ENCODE measurements at places on chromosomes 1 and 21.

GRCh38 chr1:3630161-3630611 lies 5.4 kb downstream of the TPRG1L start:
- DNase-seq = no peak

- DNase-seq = no peak
Observed at GRCh38 chr1:145997718-145998023, 1.3 kb upstream of the TXNIP start.

GRCh38 chr1:50548243-50548642 lies 125.0 kb upstream of the DMRTA2 start:
- DNase-seq = no peak

DNA sequence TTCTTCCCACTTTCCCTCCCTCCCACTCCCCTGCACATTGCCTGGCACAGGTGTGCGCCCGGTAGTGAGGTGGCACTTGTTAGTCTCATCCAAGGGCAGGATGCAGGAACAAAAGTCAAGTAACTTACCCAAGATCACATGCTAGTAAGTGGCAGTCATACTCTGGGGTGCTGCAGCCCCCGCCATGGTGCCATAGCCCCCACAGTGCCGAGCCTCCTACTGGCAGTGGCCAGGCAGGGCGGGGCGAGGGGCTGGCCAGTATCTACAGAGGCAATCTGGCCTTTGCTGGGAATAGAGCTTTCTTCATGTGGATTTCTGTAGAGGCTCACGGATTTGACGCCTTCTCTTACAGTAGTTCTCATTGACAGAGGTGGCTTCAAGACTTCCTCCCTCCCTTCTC lies 26.9 kb downstream of the H6PD start:
- DNase-seq = no peak

DNA sequence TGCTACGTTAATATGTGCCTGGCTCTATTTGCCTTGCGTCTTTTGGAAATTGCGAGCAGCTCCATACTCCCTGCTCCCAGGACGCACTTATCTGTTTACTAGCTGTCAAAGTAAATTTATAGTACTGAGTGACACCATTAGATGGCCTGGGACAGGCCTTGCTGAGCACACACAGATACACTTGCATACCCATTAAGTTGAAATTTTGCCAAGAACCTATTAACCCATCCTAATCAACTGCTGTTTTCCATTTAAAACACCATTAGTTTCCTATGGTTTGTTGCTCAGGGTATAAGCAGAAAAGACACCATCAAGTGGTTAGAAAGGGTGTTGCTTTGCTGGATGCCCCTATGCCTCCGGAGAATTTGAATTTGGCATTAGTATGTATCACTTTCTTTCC lies 187.3 kb downstream of the SLC44A5 start:
- no peak for DNase-seq

- no peak for DNase-seq
Observed at GRCh38 chr1:43986712-43987111, 4.7 kb upstream of the CCDC24 start.

DNA sequence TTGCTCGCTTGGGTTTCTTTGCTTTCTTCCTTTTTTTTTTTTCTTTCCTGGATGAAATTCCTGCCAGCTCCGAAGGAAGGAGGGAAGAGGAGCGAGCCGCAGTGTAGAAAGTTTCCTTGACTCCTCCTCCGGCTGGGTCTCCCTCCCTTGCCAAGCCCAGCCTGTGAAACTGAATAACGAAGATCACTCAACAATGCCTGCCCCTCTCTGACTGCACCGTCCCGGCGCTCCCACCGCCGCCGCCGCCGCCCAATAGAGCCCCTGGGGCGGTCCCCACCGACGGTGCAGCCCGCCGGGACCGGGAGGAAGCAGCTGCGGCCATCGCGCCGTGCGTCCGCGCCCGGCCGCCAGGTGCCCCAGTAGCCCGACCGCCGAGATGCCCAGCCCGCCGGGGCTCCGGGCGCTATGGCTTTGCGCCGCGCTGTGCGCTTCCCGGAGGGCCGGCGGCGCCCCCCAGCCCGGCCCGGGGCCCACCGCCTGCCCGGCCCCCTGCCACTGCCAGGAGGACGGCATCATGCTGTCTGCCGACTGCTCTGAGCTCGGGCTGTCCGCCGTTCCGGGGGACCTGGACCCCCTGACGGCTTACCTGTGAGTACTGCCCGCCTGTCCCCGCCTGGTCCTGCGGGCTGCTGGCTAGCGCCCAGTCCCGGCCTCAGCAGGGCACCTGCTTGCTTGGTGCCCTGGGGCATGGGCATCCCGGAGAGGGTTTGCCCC lies at the start of gene LGR6:
TSS of gene LGR6 (plus strand) at position 186 of the 714 bp plus-strand sequence. CDS start at position 377, 191 bp downstream.
- no peak for DNase-seq

GRCh38 chr1:222095606-222096475 lies 354.0 kb upstream of the DUSP10 start:
- DNase-seq = peak; percentile 31

GRCh38 chr21:36452281-36452825 lies 27.6 kb downstream of the CLDN14 start:
- DNase-seq = no peak

GRCh38 chr1:66852870-66853269 lies 51.8 kb upstream of the INSL5 start:
- DNase-seq = no peak

GRCh38 chr1:110771245-110772022 lies 96.7 kb upstream of the KCNA3 start:
- DNase-seq = no peak

DNA sequence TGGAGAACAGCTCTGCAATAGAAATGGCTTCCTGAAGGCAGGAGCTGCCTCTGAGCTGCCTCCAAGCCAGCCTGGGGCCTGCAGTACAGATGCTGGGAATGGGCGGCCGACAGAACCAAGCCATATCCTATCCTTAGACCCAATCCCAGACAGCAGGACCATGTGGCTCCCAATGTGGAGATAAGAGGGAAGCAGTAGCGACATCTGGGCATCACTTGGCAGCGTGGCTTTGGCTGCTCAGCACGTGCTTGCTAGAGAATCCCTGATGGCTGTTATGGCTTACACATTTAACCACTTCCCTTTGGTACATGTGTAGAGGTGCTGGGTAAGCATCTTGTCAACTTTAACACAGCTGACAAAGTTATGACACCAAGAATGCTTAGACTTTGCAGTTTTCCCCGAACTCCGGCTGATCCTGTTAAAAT lies 87.7 kb downstream of the MAN1C1 start:
- DNase-seq = no peak

- no peak for DNase-seq
Observed at GRCh38 chr1:184610876-184611595, 143.6 kb downstream of the EDEM3 start.

DNA sequence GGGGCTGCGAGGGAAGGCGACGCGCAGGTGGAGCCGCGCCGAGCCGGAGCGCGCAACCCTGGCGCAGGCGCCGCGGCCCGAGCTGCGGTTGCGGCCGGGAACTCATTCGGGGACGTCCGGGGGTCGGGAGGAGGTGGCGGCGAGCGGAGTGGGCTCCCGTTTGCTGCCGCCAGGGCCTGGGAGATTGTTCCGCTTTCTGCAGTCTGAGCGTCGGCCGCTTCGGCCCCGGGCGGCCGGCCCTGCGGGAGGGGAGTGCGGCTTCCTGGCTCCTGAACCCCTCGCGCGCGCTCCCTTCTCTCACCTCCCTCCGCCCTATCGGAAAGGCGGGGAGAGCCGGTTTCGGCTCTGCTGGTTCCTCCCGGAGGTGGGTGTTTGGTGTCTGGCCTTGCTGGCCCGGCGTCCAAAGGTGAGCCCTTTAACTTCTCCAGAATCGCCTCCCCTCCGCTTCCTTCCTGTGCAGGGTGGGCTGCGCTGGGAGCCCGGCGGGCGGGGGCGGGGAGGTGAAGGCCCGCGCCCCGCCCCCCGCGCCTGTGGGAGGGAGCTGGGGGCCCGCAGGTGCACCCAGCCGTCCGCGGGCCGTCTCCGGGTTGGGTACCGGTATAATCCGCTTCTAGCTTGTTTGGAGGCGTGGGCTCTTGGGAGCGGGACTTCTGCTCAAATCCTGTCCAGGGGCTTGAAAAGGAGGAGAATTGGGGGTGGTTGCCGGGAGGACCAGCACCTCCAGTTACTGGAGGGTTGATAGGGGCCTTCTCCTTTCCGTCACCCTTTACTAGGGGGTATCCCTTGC lies 683 bp downstream of the LRRC8D start:
- DNase-seq = peak; percentile 70

GRCh38 chr1:161915051-161915503 lies 108.6 kb downstream of the OLFML2B start:
- no peak for DNase-seq

GRCh38 chr1:248918131-248918530 lies 12.1 kb downstream of the PGBD2 start:
- DNase-seq = no peak
